ENCODE measurements at places on chromosomes 13 and 19.

DNA sequence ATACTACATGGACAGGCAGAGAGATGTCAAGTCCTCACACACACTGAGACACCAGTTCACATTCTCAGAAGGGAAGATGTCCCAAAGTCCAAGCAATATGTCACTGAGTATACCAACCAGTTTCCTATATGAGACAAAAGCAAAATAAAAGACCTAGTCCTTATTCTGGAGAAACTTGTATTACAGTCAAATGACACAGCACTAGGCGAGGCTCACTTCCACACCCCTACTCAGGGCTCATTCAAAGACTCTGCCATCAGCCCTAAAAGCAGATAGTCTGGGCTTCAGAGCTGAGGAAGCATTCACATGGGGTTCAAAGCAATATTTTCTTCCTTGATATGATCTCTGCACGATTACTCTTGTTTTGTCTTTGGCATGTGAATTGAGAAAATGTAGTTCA is 129.9 kb upstream of the UBL3 start:
- DNase-seq: no peak

- no peak for DNase-seq
Observed at GRCh38 chr19:2804156-2805004, 15.3 kb upstream of the ZNF554 start.

GRCh38 chr19:34295103-34295502 is 40.7 kb downstream of the GARRE1 start:
- DNase-seq: no peak

GRCh38 chr13:113034451-113035212 is 65.6 kb downstream of the MCF2L start:
- peak; percentile 81 for DNase-seq

- no peak for DNase-seq
Observed at GRCh38 chr13:40969169-40969901, 49.8 kb downstream of the ELF1 start.

DNA sequence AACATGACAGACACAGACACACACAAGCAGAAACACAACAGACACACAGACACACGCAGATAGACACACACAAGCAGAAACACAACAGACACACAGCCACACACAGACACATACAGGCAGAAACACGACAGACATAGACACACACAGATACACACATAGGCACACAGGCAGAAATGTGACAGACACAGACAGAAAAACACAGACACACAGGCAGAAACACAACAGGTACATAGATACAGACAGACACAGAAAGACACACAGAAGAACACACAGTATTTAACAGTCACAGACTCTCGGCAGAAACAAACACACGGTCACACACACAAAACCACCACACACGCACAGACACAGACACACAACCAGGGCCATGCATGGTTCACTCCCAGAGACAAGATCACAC is 905 bp downstream of the TBXA2R start:
- DNase-seq: no peak

GRCh38 chr19:3515891-3516422 is 9.8 kb downstream of the FZR1 start:
- no peak for DNase-seq

DNA sequence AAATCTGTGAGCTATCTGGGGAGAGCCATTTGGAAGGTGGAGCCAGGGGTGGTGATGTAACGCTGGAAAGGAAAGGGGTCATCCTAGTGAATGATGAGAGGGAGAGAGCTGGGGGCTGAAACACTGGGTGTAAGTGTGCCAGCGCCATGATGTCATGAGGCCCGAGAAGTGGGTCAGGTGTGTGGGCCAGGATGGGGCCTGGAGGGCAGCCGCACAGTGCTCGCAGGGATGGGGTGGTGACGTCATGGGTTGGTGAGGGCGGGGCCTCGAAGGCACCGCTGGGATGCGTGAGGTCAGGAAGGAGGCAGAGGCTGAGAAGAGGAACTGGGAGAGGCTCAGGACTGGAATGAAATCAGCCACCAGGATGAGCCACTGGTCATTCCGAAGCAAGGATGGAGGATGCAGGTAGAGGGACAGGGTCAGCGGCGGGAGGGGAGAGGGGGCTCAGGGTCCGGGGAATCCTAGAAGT is 4.4 kb downstream of the CCDC61 start:
- DNase-seq: peak; percentile 84

GRCh38 chr19:31402529-31403316 is 53.5 kb upstream of the TSHZ3 start:
- DNase-seq: no peak

- peak; percentile 89 for DNase-seq
Observed at GRCh38 chr19:49056101-49056901, 1.2 kb downstream of the CGB7 start.

DNA sequence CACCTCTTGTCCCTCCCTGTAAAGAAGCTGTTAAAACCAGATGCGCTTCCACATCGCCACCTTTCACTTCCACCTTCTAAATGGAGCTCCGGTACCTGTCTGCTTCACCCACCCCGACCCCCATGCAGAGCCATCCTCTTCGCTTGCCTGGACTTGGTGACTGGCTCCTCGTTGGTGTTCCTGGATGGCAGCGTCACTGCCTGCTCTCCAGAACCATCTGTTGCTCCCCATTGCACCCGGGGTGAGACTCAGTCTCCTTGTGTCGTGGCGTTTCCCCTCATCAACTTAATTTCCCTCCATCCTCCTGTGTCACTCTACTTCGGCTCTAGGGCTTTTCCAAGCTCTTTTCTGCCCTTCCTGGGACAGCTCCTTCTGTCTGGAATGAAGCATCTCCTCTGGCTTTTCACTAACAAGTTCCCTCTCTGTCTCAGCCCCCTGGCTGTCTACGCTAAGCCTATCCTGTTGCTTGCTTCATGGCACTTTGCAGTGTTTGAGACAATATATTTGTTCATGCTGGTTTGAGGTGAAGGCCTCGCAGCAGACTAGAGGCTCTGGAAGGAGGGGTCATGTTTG is 10.3 kb downstream of the CEBPG start:
- DNase-seq: no peak

DNA sequence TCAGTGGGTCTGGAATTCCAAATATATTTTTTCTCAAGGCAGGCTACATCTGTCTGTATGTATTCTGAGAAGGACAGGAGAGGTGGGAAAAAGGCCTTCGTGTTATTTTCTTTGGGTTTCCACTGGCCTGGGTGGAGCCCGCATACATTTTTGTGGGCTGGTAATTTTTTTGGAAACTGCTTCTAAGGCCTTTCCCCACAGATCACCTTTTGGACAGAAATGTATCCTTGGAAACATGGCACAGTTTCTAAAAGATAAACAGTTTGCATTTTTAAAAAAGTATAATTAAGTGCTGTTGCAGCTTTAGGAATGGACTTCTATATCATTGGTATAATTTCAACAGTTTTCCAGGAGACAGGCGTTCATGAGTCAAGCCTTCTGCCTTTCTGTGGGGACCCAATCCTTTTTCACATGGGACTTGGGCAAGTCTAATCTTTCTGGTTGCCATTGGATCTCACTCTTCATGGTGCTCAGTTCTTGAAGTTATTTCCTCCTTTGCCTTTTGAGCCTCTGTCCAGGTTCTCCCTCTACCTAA is 8.9 kb downstream of the RFX2 start:
- DNase-seq: no peak

GRCh38 chr19:32130332-32130731 is 215.1 kb upstream of the ZNF507 start:
- no peak for DNase-seq

Data from endodermal cell (in vitro differentiated cells).